Cardiac ventricle fibroblast (primary cell): ENCODE measurements at places on chromosomes 12 and 14. TPM values are rescaled to one million over a fixed set of nuclear protein-coding genes. Genes with fewer than 3 reads are reported as not detected.

KRT73 gene
- not detected in 2 replicates for total RNA-seq

LBHD2 gene
- total RNA-seq, result not detected in 2 replicates

PITPNM2 gene
- total RNA-seq, result 2.2 and 3.3 TPM in 2 replicates

RAB2B gene
- total RNA-seq, result 11.2 and 11.5 TPM in 2 replicates

BTBD6 gene
- total RNA-seq, result 32.1 and 34.8 TPM in 2 replicates

KRT71 gene
- total RNA-seq, result not detected in 2 replicates

ALX1 gene
- total RNA-seq, result 0.54 and 0.69 TPM in 2 replicates

FGF6 gene
- total RNA-seq, result not detected in 2 replicates

ETV6 gene
- 8.8 and 8.9 TPM in 2 replicates for total RNA-seq

SERPINA6 gene
- total RNA-seq, result 3.5 TPM in 1 of 2 replicates, not detected in the other

CEBPE gene
- not detected in 2 replicates for total RNA-seq

NID2 gene
- total RNA-seq, result 852 and 1,009 TPM in 2 replicates

DGLUCY gene
- 37.0 and 50.5 TPM in 2 replicates for total RNA-seq

KLRD1 gene
- 0.19 and 0.88 TPM in 2 replicates for total RNA-seq

CLEC2D gene
- total RNA-seq, result 1.1 and 2.3 TPM in 2 replicates

CMA1 gene
- total RNA-seq, result not detected in 2 replicates

KLRB1 gene
- not detected in 2 replicates for total RNA-seq

LRFN5 gene
- 3.1 and 19.6 TPM in 2 replicates for total RNA-seq

DIO2 gene
- total RNA-seq, result 5.8 TPM in 2 replicates

PTPRO gene
- total RNA-seq, result 0.10 TPM in 1 of 2 replicates, not detected in the other

SYCP3 gene
- not detected in 2 replicates for total RNA-seq

NRDE2 gene
- 5.9 and 7.5 TPM in 2 replicates for total RNA-seq

GPRC5A gene
- total RNA-seq, result 2.2 and 2.6 TPM in 2 replicates

CLBA1 gene
- total RNA-seq, result 3.1 and 6.6 TPM in 2 replicates

DIO3 gene
- 0.20 and 1.2 TPM in 2 replicates for total RNA-seq

LTBR gene
- total RNA-seq, result 141 and 170 TPM in 2 replicates

NRL gene
- total RNA-seq, result 0.73 and 0.75 TPM in 2 replicates

ENDOU gene
- total RNA-seq, result not detected in 2 replicates

LAG3 gene
- total RNA-seq, result 0.06 and 0.10 TPM in 2 replicates

MEG3 gene
- 35.4 and 39.1 TPM in 2 replicates for total RNA-seq

PIP4K2C gene
- total RNA-seq, result 10.4 and 10.9 TPM in 2 replicates

GALNT16 gene
- 0.37 and 0.59 TPM in 2 replicates for total RNA-seq
